ENCODE measurements at places on chromosomes 1 and 21. TPM values are rescaled to one million over a fixed set of nuclear protein-coding genes. Genes with fewer than 3 reads are reported as not detected.

Gene NCDN
- total RNA-seq, result 37.5 TPM

Gene DIPK1A
- total RNA-seq, result 1.0 TPM

Gene OPRD1
- total RNA-seq, result under 0.01 TPM

Gene FOXO6
- total RNA-seq, result 3.8 TPM

Gene SPRR5
- not detected for total RNA-seq

Gene SNIP1
- 17.9 TPM for total RNA-seq

Gene CNKSR1
- 1.5 TPM for total RNA-seq

Gene GPR161
- 15.6 TPM for total RNA-seq

Gene S100A7A
- not detected for total RNA-seq

Gene LDLRAD1
- not detected for total RNA-seq

Gene FTCD
- total RNA-seq, result not detected

Gene RIIAD1
- total RNA-seq, result not detected

Gene KCNN3
- under 0.01 TPM for total RNA-seq

Gene BATF3
- total RNA-seq, result 1.8 TPM

Gene C1orf210
- not detected for total RNA-seq

Gene GPX7
- total RNA-seq, result 55.1 TPM

Gene TBX15
- 0.13 TPM for total RNA-seq

Gene SPRR1B
- not detected for total RNA-seq

Gene AKNAD1
- total RNA-seq, result not detected

Gene TRIM67
- total RNA-seq, result 1.1 TPM

Gene CFHR4
- not detected for total RNA-seq

Gene IGFN1
- total RNA-seq, result under 0.01 TPM

Gene SH2D5
- total RNA-seq, result 9.6 TPM

Gene FCRL6
- not detected for total RNA-seq

Gene SLC16A1
- total RNA-seq, result 72.5 TPM

Gene WLS
- 47.7 TPM for total RNA-seq

Gene NPHS2
- not detected for total RNA-seq

Gene NMNAT2
- total RNA-seq, result 0.13 TPM

Gene P3R3URF
- total RNA-seq, result not detected

Gene CEP350
- total RNA-seq, result 13.1 TPM

Measured in mesangial cell (primary cell).